ENCODE measurements at places on chromosomes 16 and 17.
A peak's percentile ranks its signal among the peaks of the same experiment; 100 is the strongest.

- no peak for DNase-seq
These were observed 176.3 kb downstream of the RPTOR start for GRCh38 chr17:80720610-80721577.

DNA sequence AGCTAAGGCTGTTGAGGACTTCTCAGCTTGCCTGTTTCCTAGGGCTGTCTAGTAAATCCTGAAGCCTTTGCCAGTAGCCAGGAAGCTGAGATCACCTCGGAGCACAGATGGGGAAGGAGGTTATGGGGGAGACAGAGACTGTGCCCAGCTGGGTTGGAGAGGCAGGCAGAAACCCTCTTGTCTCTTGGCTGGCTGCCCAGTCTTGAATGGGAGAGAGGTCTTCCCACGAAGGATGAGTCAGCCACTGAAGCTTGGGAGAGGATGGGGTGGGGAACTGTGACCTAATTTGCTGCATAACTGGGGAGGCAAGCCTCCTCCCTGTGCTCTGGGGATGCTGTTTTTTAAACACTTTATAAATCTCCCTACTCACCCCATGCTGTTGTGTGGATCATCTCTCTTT, 69.8 kb downstream of the SHISA9 start:
- no peak for DNase-seq

DNA sequence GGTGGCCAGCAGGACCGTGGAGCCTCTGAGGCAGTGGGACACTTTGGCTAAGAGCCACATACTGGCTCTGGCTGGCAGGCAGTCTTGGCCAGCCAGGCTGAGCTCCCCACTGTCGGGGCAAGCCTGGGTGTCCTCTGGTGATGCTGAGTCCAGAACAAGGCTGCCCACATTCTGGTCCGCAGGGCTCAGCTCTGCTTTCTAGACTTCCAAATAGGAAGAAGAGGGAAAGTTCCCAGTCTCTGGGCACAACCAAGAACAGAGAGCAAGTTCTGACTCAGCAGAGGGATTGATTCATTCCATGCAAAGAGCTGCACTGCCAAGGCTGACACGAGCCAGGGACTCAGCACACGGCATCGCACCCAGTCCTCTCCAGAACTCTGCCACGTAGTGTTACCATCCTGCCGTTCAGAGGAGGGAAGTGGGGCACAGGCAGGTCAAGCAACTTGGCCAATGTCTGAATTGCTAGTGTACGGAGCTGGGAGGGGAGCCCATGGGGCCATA, 58.9 kb downstream of the NOS2 start:
- no peak for DNase-seq

GRCh38 chr16:30530163-30531037, 4.0 kb upstream of the ZNF768 start:
- no peak for DNase-seq

DNA sequence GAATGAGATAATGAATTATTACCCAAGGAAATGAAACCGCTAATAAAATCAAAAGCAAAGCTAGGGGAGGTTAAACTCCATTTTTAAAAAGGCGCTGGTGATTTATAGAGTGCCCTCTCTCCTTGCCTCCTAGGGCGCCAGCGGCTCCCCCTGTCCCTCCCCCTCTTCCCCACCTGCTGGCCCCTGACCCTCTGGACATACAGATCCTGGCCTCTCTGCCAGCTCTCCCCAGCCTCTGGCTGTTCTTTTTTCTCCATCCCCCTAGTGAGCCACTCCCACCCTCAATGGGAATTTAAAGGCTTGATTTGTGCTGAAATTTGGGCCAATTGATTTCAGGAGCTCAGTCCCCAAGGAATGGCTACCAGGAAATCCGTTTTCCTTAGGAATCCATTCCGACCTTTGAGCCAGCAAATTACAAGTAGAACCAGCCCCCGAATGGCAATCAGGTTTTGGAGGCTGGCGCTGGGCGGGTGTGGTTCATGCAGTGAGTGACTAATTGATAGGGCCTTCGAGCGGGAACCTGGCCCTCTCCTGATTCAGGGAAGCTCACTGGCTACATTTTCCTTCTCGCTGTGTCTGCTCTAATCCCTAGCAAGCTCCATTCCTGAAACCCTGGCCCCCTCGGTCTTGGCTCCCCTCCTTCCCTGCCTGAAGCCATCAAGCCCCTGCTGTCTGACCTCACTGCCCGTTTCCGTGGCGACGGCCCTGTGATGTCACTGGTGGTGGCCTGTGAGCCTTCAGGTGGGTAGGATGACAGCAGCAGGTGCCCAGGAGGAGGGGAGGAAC, 141.9 kb upstream of the SDK2 start:
- DNase-seq: no peak

- DNase-seq: no peak
These were observed 121.9 kb upstream of the TNRC6C start for GRCh38 chr17:77836557-77837041.

DNA sequence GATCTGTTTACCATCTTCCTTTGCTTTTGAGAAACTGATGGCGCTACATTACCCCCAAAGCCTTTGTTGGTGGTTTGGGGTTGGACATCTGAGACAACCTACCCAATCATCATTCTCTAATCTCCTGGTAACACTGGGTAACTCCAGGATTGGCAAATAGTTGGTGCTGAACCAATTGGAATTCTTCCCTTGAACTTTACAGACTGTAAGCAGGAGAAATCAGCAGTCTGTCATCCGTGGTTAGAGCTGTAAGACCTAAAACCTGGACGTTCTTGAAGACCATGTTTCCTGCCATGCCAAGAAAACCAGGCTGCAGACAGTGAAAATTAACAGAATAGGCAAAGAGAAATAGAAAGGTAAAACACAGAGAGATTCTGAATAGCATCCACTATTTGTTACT, 398.8 kb upstream of the SALL1 start:
- DNase-seq: no peak

- DNase-seq: no peak
These were observed 29.7 kb downstream of the USP31 start for GRCh38 chr16:23119570-23119969.

- no peak for DNase-seq
These were observed 4.5 kb upstream of the NR1D1 start for GRCh38 chr17:40104594-40105486.

DNA sequence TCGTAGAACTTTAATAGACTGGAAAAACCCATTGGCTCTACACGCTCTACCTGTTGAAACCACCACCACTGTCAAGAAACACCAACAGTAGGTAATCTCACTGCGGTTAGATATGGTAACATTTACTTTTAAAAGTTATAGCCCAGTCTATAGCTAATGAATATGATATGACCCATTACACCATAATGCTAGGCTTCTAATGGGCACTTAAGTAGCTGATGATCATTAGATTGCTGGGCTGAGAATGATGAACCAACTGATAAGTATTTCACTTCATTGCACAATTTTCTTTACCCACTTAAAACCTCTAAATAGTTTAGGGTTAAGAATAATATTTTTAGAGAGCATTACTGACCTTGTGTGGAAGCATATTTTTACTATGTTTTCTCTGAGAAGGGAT, 788.9 kb upstream of the CA10 start:
- DNase-seq: no peak

DNA sequence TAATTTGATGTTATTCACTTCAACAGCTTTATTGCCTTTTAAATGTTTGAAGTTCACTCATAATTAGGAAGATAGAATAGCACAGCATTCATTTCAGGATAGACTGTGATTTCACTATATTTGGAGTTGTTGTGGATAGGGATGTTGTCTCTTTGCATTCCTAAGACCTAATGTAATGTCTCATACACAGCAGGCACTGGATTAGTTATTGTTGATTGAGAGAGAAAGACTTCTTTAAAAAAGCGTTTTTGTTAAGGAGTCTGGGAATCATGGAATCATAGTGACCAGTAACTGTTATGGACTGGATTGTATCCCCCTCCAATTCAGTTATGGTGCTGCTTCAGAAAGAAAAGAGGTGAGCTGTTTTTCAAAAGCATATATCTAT, 122.0 kb downstream of the USP22 start:
- DNase-seq: no peak

DNA sequence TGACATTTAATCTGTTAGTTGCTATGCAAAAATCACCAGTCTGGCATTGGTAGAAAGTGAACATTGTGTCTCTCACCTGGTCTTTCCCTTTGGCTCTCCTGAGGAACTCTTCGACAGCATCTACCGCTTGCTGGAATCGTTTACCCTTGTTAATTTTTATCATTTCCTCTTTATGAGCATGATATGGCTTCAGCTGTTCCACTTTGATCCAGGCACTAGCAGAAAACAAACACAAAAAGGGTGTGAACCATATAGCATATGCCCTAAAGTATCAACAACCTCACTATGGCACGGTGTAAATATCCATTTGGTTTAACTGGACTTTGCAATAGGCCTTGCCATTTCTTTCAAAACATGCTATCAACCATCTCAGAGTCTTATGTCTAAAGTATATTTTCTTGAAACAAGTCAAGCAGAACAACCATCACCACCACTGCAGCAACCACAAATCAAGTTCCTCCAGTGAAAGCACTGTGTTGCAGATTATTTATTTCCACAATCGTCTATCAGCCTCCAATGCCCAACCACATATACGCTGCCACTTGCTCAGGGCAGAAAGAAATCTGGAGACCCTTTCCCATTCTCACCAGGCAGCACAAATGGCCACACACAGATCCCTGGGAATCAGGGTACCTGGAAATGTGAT, 14.3 kb downstream of the GLYR1 start:
- no peak for DNase-seq

GRCh38 chr17:80695979-80696378, 151.3 kb downstream of the RPTOR start:
- no peak for DNase-seq

DNA sequence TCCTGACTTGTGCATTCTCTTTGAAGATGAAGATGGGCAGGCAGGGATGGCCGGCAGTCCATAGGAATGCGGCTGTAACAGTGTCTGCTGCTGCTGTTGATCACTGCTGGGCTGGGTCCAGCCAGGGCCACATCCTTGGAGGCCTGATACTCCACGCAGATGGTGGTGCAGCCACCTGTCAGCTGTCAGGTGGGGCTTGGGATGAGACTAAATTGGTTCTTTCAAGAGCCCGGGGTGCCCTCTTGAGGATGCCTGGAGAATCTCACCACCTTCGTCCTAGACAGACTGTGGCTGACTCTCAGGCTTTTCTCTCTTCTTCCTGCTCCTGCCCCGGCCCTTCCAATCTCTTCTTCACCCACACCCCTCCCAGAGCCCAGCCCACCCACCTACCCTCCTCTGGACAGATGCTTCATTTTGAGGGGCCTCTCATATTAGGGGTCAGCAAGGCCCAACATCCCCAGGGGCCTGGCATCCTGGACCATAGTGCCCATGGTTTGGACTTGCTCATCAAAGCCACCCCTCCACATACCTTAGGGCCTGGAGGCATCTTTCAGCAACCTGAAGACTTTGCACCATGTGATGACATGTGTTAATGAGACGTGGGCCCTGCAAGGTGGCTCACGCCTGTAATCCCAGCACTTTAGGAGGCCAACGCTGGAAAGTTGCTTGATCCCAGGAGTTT, 19.1 kb downstream of the OSBPL7 start:
- peak; percentile 29 for DNase-seq

GRCh38 chr16:21659124-21659523, 4.6 kb upstream of the OTOA start:
- DNase-seq: no peak

DNA sequence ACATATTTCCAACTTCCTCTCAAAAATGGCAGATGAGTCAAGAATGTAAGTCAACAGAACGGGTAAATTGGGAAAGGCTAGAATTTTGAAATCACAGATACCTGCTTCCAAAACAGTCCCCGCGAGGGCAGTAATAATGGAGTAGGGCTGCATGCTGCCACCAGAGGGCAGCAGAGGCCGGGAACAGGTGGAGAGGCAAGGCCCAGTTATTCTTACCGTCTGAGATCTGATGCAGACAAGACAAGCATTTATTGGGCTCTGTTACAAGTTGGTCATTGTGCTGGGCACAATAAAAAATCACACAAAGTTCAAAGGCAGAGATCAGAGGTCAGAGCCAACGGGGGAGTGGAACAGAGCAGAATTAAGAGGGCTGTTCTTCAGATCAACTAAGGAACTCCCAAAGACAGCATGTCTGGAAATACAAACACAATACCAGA, 8.8 kb upstream of the MLKL start:
- peak; percentile 70 for DNase-seq

DNA sequence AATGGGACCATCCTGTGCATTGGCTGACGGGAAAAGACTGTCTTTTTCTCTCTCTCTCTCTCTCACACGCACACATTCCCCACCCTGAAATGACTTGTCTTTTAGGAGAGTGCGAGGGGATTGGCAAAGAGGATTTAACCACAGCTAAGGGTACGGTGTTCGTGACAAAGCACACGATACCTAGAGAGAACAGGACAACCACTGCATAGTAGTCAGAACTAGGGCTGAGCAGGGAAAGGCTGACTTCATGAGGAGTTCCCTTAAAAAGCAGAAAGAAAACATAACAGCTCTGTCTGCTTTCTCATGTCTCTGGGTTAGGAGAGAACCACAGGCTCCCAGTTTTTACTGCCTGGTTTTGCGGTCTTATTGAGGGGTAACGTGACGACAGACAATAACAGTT, 742.8 kb upstream of the SOX9 start:
- no peak for DNase-seq

DNA sequence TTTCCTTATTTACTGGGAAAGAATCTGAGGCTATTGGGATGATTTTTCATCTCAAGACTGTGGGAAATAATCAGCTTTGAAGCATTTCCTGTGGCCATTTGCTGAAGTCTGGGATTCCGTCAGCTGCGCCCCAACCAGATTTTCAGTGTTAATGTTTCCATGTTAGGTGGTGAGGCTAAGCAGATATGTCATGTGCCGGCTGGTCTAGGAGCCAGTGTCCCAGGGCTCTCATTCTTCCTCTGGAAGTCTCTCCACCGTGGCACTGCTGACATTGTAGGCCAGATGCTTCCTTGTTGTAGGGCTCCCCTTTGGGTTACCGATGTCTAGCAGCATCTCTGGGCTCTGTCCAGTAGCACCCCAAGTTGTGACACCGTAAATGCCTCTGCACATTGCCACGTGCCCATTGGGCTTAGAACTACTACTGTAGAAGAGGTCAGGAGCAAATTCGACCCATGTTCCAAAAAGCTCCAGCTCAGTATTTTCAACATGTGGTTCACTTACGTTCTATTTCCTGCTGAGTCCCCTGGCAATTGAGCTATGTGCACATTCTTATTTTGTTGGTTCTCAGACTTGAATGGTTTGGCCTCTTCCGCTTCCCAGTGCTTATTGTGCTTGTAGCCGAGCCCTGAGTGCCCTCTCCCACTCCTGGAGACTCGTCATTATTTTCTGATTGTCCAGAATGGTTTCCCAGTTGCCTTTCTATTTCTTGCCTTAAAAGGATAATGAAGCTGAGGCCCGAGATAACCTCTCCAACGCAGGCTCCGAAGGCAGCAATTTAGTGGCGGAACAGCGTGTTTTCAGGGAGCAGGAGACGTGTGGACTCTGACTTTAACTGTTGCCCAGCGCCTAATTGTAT, 82.2 kb downstream of the SPECC1 start:
- no peak for DNase-seq

- no peak for DNase-seq
These were observed 29.4 kb upstream of the BAHCC1 start for GRCh38 chr17:81365601-81366585.

All from stimulated activated CD8-positive, alpha-beta memory T cell treated with anti-CD3 and anti-CD28 coated beads, Interleukin-4, amount 100 ng/mL, for 1 hour (primary cell).